Bladder microvascular endothelial cell (primary cell): ENCODE measurements at places on chromosomes 7 and 10. TPM values are rescaled to one million over a fixed set of nuclear protein-coding genes. Genes with fewer than 3 reads are reported as not detected.

Gene SDK1
- under 0.01 and 0.94 TPM in 2 replicates for total RNA-seq

Gene IFIT1B
- not detected in 2 replicates for total RNA-seq

Gene FAM171A1
- 13.9 and 45.1 TPM in 2 replicates for total RNA-seq

Gene DIP2C
- total RNA-seq, result 2.9 and 10.7 TPM in 2 replicates

Gene FGL2
- total RNA-seq, result 0.16 and 0.38 TPM in 2 replicates

Gene PNLIP
- not detected in 2 replicates for total RNA-seq
